ENCODE measurements at places on chromosomes 6 and 20.

DNA sequence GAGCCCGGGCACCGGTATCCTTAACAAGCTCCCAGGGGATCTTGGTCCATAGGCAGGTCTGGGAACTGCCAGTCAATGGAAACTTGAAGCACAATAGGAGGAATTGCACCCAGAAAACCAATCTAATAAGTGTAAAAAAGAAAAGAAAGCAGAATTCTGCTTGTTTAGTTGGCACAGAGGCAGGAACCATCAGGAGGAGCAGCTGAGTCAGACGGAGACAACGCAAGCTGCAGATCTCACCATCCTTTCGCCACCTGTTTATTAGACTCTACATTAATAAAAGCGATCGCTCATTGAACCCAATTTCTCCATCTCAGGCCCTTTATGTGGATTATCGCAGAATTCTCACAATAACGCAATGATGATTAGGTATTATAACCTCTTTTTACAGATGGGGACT, 9.8 kb downstream of the ZFP64 start:
- DNase-seq, result no peak

DNA sequence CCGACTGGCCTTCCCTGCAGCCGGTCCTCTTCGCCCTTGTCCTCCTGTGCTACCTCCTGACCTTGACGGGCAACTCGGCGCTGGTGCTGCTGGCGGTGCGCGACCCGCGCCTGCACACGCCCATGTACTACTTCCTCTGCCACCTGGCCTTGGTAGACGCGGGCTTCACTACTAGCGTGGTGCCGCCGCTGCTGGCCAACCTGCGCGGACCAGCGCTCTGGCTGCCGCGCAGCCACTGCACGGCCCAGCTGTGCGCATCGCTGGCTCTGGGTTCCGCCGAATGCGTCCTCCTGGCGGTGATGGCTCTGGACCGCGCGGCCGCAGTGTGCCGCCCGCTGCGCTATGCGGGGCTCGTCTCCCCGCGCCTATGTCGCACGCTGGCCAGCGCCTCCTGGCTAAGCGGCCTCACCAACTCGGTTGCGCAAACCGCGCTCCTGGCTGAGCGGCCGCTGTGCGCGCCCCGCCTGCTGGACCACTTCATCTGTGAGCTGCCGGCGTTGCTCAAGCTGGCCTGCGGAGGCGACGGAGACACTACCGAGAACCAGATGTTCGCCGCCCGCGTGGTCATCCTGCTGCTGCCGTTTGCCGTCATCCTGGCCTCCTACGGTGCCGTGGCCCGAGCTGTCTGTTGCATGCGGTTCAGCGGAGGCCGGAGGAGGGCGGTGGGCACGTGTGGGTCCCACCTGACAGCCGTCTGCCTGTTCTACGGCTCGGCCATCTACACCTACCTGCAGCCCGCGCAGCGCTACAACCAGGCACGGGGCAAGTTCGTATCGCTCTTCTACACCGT, 6.1 kb downstream of the UBD start:
- no peak for DNase-seq

GRCh38 chr6:156378853-156379252, 398.3 kb upstream of the ARID1B start:
- DNase-seq, result no peak

GRCh38 chr20:4773736-4774135, 52.0 kb downstream of the PRND start:
- DNase-seq, result no peak

- no peak for DNase-seq
Measured at GRCh38 chr20:10216146-10216791, 2.4 kb upstream of the SNAP25 start.

- DNase-seq, result no peak
Measured at GRCh38 chr20:33162313-33162712, 5.6 kb upstream of the BPIFA2 start.

DNA sequence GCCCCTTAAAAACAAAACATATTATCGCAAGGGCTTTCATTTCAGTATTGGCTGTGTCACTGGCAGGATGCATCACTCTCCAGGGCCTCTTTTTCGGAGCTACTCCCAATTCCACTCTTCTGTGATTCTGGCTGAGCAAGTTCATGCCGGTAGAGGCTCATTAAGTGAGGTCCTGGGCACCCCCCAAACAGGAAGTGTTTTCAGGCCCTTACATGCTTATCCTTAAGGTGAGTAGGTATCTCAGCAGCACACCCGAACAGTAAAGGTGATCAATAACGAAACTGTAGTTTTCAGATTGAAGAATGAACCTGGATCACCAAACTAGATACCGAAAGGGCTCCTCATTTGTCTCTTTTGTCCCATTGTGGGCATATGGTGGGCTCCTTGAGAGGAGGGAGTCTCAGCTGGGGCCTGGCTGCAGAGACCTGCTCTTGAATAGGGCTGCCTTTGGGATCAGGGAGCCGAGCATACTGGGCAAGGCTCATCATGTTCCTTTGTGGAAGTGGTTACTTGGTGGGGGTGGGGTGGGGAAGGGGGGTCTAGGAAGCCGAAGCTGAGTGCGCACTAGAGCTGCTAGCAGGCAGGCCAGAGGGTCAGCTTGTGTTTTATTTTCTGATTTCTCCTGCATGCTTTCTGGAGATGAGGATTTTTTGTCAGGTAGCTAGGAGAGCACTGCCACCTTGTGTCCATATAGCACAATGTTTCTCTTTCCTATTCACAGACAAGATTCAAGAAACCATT, 65.2 kb downstream of the CDS2 start:
- DNase-seq, result no peak

DNA sequence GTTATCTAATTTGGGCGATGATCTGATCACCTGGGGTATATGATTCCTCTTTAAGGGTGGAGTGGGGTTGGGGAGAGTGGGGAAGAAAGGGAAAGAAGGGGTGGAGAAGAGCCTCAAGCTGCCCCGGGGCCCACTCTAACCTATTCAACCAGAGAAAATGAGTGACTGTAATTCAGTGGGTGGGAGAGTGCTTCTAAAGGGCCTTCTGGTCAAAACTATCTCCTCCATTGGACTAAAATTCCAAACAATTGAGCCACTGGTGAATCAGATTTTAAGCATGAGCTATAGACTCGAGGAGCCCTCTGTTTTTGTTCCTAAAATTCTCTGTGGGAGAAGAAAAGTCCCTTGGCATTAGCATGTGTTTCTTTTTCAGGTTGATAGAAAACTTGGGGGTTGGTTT, 296.8 kb downstream of the CLIC5 start:
- no peak for DNase-seq

DNA sequence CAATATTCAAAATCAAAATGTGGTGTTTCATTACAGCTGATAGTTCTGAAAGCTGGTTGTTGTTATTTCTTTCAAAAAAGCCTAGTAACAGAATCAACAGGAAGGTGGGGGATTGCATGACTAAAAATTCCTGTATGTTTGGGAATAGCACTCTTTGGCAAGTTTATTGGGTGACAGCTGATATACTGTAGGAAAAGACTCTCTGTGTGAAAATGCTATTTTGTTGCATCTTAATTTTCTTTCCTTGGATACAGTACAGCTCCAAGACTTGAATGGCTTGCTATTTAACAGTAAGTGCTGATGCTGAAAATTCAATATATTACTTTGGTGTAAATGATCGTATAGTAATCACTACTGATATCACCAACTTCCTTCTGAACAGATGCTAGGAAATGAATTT, 336.1 kb downstream of the KHDRBS2 start:
- DNase-seq, result no peak

DNA sequence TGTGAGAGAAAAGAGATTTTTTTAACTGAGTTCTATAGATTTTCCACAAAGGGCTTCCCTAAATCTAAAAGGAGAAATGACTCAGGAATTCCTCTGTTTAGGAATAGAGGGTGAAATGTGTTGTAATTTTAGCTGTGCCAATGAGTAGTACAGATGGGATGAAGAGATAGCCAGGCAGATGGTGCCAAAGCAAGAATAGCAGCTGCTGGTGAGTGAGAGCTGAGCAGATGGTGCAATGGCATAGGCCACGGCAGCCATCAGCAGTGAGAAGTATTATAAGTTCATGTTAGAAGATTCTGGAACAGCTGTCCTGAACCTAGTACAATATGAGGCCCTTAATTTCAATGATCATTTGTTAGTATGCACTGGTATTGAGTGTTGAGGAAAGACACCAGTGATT, 40.2 kb upstream of the CRISP1 start:
- no peak for DNase-seq

GRCh38 chr20:36434383-36434782, 106.9 kb upstream of the MYL9 start:
- DNase-seq, result no peak

- no peak for DNase-seq
Measured at GRCh38 chr20:4632876-4633275, 88.8 kb upstream of the PRND start.

DNA sequence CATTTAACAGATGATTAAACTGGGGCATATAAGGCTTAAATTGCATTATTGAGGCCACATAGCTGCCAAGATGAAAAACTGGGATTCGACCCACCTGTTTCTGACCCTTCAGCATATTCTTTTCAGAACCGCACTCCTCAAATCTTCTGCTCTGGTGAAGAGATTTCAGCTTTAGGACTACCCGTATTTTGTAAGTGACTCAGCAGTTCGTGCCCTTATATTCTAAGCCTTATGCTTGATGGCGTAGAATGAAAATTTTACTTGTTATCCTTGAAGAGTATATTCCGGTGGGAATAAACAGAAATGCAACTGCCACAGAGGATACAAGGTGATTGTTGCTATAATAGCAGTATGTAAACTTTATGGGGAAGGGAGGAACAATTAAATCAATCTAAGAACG, 657.1 kb downstream of the DOK5 start:
- DNase-seq, result no peak
